Ascending aorta (tissue), 2 donors: ENCODE measurements at places on chromosomes 16 and 17. TPM values are rescaled to one million over a fixed set of nuclear protein-coding genes. Genes with fewer than 3 reads are reported as not detected.

GRCh38 chr17:66767154-66767933 lies 67.6 kb upstream of the CACNG5 start:
- peak; percentile 0 for DNase-seq

- no peak for DNase-seq
These were observed 20.2 kb downstream of the IL21R start for GRCh38 chr16:27421961-27422740.

DNA sequence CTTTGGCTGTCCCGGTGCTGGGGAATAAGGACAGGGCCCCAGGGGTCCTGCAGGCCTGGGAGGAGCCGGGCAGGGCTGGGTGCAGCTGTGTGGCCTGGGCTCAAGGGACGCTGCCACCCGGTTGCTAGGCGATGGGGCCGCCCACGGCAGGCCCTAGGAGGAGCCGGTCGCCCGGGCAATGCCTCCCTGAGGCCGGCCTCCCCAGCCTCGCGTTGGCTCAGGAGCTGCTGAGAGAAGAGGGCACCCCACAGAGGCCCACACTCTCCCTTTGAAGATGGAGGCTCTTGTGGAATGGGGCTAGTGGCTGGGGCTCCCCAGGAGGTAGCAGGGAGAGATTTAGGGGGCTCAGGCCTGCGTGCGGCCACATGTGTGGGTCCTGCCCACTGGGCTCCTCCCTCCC lies at the start of gene CIBAR2:
Gene CIBAR2 (minus strand): TSS at position 109 of the 400 bp plus-strand sequence. CDS start 120 bp downstream, outside the sequence.
- DNase-seq, result no peak

DNA sequence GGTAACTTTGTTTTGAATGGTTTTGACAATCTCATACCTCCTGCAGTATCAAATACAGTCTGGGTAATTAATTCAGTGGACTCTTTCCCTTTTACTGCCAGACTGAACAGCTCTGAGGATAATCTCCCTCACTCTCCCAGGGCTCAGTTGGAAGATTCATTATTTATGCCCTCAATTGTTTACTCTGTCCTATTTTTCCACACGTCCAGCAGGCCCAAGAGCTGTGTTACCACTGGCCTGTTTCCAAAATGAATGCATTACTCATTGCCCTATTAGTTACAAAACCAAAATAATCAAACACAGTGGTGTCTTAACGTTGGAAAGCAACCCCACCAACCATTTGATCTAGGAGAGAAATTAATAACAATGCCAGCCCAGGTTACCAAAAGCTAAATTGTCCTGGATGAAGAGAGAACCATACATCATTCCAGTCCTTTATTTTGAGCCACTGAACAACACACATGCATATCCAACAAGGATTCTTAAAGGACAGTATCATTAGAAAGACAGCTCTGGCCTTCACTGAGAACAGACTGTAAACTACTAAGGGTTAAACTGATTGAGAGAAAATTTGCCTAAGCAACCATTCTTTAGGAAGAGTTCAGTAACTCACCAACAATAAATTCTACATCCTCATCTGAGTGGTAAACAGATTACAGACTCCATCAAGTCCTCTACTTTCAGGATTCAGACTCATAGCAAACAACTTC lies 34.5 kb downstream of the FAM222B start:
- no peak for DNase-seq

DNA sequence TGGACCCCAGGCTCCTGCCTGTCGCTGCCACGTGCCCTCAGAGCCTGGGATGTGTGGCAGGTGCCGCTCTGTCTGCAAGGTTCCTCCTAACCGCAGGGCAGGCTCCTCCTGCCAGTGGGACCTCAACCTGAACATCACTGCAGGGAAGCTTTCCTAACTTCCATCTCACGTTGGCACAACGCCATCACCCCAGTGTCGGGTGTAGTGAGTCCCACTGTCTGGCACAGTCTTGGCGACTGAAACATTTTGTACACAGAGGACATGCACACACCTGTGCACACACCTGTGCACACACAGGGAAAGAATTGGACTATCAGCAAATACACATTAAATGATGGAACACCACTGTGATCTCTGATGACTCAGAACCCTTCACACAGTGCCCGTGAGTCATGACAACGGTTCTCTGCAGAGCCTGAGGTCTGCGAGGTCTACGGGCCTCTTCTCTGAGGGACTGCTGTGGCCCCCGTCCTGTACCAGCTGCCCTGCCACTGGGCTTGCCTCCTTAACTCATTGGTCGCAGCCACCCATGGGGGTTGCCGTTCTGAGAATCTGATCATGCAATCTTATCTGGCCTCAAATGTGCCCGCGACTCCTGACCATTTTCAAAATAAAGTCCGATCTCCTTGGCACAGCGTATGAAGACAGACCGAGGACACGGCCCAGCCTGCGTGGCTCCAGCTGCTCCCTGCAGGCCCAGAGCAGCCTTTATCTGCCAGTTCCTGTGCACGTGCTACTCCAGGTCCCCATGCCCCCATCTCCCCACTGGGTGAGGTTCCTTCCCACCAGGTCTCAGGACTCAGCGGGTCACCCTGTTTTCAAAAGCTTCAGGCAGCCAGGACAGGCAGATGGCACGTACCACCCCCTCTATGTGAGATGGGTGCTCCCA lies 7.6 kb downstream of the CCDC57 start:
- DNase-seq, result no peak

- DNase-seq, result no peak
These were observed 143.1 kb downstream of the GSG1L start for GRCh38 chr16:27920391-27920891.

- no peak for DNase-seq
These were observed 101.4 kb upstream of the HLF start for GRCh38 chr17:55163408-55163807.

The TNP2 gene
- total RNA-seq, result not detected

The GTF3C1 gene
- 40.6 TPM for total RNA-seq

The ALOX12B gene
- total RNA-seq, result not detected

The ANKRD40CL gene
- total RNA-seq, result not detected
